ENCODE measurements at places on chromosomes 2 and 18.

DNA sequence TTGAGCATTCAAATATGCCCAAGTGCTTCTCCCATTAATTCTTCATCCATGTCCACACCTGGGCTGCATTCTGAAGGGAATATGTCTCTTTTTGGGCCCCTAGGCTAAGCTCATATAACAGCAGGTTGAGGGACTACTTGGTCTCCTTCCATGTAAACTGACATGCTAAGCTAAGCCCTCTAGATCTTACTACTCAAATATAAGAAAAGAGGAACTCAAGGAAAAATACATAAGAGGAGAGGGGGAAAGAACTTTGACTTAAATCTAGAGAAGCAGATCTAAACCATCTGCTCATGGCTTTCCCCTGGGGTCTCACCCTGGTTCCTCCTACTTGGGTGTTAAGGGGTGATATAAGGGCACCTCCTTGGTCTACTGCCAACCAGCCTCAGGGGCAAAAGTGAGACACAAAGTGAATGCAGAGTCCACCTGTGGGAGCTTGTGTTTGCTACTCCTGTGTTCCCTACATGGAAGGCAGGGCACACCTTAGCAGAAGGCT is 19.8 kb upstream of the NFU1 start:
- DNase-seq = no peak

DNA sequence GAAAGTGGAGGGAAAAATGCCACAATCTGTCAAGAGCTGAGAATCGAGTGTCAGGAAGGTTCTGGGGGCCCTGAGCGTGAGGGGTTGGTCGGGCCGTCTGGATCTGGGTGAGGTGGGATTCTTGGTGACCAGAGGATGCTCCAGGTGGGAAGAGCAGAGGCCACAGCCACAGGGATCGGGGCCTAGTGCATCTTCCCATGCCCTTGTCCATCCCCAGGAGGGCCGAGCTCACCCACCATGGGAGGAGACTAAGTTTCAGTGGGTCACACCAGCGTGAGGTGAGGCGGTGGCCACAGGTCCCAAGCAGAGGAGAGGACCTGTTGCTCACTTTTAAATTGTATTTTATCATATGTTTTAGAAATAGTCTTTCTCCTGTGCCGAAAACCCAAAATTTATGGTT is 70.0 kb downstream of the TMEM18 start:
- DNase-seq = no peak

DNA sequence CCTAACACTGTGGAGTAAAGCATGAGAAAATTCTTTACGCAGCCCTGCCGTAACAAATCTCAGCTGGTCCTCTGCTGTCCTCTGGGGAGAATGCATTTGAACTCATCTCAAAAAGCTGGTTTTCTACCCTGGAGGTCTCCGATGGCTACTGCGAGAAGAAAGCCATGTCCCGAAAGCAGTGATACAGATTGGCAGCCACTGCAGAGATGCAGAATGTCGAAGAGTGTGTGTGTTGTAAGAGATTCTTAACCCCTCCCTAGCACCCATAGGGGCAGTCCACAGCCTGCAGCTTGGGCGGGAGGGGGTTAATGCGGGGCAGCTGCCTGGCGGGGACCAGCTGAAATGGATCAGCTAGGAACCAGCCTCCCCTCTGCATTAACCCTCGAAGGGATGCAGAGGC is 235.9 kb downstream of the ZNF516 start:
- no peak for DNase-seq

- no peak for DNase-seq
Measured at GRCh38 chr18:73923866-73924265, 223.8 kb downstream of the FBXO15 start.

DNA sequence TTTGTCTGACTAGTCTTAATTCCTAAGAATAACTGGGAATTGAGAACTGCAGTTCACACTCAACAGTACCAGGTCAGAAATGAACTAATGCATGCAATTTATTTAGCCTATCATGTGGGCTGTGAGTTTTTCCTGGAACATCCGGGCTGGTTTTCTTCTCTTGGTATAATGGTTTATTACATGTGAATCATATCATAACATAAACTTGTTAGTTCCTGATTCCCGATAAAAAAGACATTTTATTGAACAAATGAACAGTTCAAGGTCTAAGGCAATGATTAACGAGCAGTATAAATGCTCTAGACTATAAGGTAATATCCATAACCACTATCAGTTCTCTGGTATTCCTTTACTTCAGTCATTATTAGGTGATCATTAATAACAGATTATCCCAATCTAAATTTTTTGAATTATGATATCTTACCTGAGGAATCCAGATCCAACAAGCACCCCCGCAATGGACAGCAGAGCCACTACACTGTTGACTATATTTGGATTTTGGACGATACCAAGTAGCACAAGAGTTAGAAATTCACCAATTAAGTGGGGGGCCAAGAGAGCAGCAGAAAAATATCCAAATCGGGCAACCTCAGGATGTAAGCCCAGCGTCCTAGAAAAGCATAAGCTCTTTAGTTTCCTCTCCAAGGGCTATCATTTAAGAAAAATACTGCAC is 19.0 kb downstream of the ABCG5 start:
- no peak for DNase-seq

- no peak for DNase-seq
Measured at GRCh38 chr18:8427339-8427738, 181.9 kb upstream of the RAB12 start.

DNA sequence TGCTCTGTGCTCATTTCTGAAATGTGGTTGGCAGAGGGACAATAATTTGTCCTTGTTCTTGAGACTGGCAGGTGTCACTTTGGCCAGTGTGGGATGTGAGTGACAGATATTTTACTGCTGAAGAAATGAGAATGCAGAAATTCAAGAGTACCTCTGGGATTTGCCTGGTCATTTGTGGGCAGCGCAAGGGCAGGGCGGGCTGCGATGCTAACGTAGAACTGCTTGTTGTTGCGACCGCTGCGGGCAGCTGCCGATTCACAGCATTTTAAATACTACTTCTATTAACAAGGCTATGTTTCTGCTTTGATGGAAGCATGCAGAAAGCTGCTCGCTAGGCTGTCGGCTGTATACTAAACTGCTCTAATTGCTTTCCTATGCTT is 268.6 kb downstream of the FIGN start:
- no peak for DNase-seq

DNA sequence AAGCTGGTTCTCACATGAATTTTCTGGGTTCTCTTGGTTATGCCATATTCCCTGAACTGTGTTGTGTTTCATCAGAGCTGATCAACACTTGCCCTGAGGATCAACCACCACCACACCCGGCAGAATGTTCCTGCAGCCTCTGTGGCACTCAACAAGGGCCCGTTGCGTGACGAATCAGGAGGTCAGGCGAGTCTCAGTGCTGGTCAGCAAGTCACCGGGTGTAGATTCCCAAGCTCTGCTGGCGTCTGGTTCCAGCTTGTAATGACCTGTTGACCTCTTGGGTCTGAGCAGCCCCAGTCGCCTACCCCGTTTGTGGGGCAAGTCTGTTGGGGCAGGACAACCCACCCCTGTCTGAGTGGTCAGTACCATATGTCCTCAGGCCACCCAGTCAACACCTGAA is 46.0 kb downstream of the ADCY3 start:
- DNase-seq = no peak

- DNase-seq = no peak
Measured at GRCh38 chr2:52128081-52128480, 1096.1 kb upstream of the NRXN1 start.

DNA sequence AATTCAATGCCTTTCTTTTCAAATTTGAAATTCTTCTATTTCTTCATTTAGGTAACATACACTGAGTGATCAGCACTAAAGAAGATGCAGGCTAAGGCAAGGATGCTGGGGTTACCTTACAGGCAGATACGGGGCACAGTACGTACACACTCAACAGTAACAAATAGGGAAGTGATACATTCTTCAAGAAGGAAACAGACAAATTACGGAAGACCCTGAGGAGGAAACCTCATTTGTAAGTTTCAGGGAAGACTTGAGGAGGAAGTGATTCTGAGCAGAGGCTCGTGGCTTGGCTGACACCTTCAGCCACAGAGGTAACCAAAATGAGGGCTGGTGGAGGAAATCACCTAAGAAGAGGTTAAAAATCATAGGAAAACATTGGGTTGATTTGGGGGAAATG is 1108.3 kb upstream of the KLHL29 start:
- DNase-seq = no peak

- no peak for DNase-seq
Measured at GRCh38 chr18:6741232-6741663, 11.7 kb downstream of the ARHGAP28 start.

GRCh38 chr2:222878301-222878876 is 17.6 kb downstream of the ACSL3 start:
- no peak for DNase-seq

- peak; percentile 17 for DNase-seq
Measured at GRCh38 chr2:162243715-162244114, 470 bp upstream of the FAP start.
